ENCODE measurements at places on chromosomes 3 and 15.

- DNase-seq = no peak
Observed at GRCh38 chr15:93139436-93139835, 50.4 kb upstream of the RGMA start.

DNA sequence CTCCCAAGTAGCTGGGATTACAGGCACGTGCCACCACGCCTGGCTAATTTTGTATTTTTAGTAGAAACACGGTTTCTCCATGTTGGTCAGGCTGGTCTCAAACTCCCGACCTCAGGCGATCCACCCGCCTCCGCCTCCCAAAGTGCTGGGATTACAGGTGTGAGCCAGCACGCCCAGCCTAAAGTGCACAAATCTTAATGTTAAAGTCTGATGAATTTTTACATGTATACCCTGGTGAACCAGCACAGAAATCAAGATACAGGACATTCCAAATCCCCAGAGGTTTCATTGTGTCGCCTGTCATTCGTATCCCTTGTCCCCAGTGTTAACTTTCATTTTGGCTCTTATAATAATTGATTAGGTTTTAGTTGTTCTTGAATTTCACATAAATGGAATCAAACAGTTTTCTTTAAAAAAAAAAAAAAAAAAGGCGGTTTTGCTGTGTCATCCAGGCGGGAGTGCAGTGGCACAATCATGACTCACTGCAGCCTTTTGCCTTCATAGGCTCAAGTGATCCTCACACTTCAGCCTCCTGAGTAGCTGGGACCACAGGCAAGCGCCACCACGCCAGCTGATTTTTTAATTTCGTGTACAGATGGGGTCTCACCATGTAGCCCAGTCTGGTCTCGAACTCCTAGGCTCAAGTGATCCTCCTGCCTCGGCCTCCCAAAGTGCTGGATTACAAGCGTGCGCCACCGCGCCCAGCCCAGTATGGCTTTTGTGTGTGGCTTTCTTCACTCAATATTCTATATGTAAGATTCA lies 1.5 kb upstream of the TM4SF19 start:
- DNase-seq = peak; percentile 90

GRCh38 chr3:177337541-177338331 lies 140.5 kb upstream of the TBL1XR1 start:
- DNase-seq = peak; percentile 93

GRCh38 chr15:42704492-42704926 lies 32.4 kb downstream of the CDAN1 start:
- peak; percentile 71 for DNase-seq

DNA sequence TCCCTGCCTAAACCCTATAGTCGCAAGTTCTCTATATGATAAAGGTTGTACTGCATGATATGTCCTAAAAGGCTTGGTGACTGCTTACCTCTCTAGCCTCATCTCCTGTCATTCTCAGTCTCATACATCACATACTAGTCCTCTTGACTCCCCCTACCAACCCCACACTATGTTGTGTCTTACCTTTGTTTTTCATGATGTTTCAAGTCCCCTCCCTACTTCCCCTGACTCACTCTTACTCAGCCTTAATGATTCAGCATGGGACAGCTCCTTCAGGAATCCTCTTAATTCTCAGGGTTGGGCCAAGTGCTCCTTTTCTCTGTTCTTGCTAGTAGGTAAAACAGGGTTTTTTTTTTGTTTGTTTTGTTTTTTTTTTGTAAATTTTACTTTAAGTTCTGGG lies 49.6 kb downstream of the SLMAP start:
- DNase-seq = peak; percentile 91

DNA sequence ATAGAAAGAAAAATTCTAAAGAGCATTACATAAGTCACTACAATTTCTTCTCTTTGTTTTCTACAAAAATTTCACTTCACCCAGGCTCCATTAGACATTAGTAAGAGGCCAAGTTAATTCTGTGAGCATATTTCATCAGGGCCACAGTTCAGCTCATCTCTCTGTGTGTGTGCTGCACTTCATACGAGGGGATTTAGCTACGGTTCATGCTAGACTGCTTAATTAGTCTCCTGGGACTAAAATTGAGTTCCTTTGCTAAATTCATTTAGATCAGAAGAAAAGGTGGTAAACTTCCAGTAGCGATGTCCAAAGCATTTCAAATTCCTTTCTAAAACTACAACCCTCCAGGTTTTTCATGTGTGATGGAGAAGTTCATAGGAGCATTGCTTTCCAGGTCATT lies 83.1 kb upstream of the SETMAR start:
- DNase-seq = no peak

- DNase-seq = peak; percentile 33
Observed at GRCh38 chr15:66251790-66252684, 1.5 kb downstream of the MEGF11 start.

DNA sequence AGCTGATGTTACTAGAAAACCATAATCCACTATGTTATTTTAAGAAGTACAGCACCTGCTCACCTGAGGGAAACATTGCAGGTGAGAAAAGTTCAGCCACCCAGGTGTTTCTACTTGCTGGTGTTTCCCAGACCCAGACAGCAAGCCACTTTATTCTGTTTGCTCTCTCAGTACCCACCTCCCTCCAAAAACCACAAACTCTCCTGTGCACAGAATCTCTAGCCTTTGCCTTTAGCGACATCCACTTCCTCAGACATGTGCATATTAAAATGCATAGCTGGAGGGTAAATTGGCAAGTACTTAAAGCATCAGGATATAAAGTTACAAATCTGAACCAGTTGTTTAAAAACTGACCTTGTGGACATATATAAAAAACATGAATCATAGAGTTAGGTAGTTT lies 36.7 kb downstream of the VGLL3 start:
- DNase-seq = no peak

GRCh38 chr3:197730200-197730599 lies 6.5 kb downstream of the RUBCN start:
- DNase-seq = peak; percentile 89

DNA sequence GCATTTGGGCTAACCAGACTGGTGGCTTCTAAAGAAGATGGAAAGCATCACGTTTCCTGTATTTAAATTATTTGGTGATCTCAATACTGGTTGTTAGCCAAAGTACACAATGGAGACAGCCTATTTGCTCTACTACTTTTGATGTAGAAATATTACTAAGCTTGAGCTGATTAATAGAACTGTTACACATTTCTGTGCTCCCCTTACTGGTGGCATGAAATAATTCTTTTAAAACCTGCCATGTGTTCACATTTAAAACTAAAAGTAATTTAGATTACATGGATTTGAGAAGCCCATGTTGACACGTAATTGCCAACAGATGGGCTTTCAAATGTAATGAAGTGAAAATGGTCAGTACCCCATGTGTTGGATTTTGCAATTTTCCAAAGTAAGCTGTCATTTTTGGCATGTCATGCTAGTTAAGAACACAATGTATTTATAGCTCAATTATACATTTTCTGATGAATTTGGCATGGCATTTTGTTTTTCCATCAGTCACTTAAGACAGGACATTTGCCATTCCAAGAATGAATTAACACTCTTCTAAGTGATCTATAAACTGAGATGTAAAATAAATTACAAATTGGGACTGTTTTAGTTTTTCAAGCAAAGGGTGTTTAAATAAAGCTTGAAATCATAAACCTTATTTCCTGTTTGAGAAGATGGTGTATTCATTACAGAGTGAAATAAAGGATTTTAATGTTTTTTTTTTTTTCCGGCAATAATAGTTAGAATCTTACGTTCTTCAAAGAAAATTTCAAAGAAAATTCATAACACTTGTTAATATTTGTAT lies 10.8 kb upstream of the RARRES1 start:
- DNase-seq = peak; percentile 81

- no peak for DNase-seq
Observed at GRCh38 chr15:95363646-95364045, 966.9 kb upstream of the NR2F2 start.

DNA sequence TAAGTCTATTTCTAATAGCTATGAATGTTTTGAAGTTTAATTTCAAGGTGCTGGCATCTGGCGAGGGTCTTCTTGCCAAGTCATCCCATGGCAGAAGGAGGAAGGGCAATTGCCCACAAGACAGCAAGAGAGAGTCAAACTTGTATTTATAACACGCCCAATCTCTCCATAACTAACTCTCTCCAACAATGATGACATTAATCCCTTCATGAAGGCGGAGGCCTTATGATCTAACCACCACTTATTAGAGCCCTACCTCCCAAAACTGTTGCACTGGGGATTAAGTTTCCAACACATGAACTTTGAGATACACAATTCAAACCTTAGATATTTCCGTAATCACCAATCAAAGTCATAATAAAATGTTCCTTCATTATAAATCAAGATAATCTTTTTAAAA lies 406.9 kb downstream of the CNTN6 start:
- DNase-seq = no peak

DNA sequence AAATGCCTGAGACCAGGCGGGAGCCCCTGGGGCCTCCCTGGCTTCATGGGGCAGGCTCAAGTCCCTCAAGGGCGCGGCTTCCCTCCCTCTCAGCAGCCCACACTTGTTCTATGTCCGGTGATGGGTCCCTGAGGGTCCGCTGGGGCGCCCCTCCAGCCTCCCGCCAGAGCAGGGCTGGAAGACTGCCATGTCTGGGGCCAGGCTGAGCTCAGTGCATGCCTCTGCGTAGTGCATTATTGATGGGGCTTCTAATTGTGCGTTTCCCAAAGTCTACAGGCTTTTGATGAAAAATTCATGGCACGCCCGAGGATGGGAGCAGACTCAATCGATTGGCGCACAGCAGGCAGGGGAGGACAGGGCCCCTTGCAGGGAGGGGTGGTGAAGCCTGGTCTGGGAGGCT lies 51.3 kb downstream of the CYP11A1 start:
- DNase-seq = no peak

GRCh38 chr3:62436785-62437184 lies 63.4 kb upstream of the FEZF2 start:
- DNase-seq = peak; percentile 15

- DNase-seq = no peak
Observed at GRCh38 chr3:15601046-15601398, 347 bp downstream of the HACL1 start.

- DNase-seq = no peak
Observed at GRCh38 chr3:67290438-67290837, 292.3 kb downstream of the KBTBD8 start.

- no peak for DNase-seq
Observed at GRCh38 chr3:121096953-121097352, 188.9 kb downstream of the STXBP5L start.

DNA sequence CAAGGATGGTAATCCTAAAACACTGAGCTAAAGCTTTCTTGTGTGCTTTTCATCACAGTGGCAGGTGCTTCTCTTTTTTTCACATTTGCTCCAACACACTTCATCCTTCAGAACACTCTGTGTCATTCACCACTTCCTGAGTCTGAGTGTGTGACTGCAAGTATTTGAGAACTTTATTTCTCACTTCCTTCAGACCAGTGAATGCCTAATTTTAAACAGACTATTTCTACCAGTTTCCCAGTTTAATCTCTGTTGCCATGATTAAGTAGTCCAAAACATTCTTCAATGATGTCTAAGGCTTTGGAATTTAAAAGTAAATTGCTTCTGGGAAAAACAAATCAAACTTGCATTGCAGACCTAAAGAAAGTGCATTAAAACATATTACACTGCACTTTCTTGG lies 541.2 kb downstream of the RBMS3 start:
- DNase-seq = peak; percentile 52

DNA sequence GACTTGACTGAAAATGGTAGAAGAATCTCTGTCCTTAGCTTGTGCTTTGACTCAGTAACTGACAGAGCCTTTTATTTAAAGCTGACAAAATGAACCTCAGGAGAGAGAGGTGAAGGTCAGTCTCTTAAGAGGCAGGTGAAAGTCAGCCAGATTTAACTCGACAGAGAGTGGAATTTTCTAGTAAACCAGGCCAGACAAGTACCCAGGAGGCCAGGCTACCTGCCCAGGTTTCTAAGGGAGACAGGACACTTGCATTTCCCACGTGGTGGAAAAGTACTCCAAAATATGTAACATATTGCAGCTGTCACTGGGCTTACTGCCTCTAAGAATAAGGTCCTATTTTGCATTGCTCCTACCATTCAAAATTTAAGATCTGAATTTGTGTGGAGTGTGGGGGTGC lies 167.9 kb downstream of the FMN1 start:
- no peak for DNase-seq

DNA sequence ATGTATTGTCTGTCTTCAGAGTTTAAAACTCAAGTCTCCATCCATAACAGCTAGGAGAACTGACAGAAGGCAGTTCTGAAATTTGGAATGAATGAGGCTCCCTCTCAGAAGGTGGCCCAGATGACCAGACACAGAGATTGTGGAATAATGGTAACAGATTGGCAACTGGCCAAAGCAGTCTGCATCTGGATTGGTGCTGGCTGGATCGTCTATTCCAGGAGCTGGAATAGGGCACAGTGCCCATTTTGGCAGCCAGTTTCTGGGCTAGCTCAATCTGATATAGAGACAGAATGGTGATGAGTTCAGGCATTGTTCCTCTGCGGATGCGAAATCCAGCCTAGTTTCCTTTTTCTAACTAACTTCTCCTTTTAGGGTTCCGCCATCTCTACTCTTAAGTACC lies 851.7 kb downstream of the PDCD6IP start:
- DNase-seq = no peak

DNA sequence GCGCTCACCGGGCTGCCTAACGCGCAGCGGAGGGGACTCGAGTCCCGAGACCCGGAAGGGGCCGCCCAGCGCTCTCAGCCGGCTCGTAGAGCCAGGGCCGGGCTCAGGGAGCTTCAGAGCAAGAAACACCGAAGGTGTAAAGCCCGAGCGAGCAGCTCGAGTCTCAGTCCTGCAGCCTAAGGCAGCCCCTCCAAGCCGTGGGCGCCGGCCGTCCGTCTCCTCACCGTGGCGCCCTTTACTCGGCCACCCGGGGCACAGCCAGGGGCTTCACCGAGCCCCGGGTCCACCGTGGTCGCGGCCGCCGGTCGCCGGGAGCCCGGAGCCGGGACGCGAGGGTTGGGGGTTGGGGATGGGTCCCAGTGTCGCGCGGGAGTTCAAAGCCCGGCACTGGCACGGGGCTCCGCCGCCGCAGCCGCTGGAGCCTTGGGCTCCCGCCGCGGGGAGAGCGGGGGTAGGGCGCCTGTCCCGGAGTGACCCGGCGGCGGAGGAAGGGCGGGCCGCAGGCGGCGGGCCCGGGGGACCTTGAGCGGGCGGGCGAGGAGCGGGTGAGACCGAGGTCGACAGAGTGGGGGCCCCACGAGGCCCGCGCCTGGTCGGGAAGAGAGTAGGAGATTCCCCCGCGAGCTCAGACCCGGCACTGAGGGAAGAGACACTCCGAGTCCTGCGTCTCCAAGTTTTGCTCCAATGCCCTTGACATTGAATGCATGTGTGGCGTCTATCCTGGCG lies 26.9 kb upstream of the THRB start:
- DNase-seq = peak; percentile 37

GRCh38 chr3:170432416-170432815 lies 13.7 kb downstream of the CLDN11 start:
- no peak for DNase-seq

DNA sequence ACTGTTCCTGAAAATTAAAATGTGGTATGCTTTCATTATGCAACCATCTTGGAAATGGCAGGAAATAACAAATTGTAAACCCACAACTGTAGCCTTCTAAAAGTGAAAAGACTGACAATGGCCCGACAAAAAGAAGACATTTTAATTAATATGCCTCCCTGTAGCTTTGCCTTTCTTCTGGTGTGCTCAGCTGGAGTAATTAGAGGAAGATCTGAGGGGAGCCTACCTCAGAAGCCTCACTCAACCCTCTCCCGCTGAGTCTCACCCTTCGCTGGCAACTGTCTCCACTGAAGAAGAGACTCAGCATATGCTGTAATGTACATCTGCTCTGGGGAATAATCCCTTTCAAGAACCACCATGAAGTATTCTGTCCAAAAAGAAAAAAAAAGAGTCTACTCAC lies 104.7 kb upstream of the SETMAR start:
- no peak for DNase-seq

GRCh38 chr3:66615643-66616301 lies 115.0 kb upstream of the LRIG1 start:
- DNase-seq = no peak

GRCh38 chr3:10010421-10010877 lies 15.8 kb upstream of the FANCD2 start:
- DNase-seq = no peak
